Stimulated activated CD8-positive, alpha-beta memory T cell treated with anti-CD3 and anti-CD28 coated beads, Interleukin-2, amount 100 ng/mL, for 1 hour (primary cell): ENCODE measurements at places on chromosomes 3 and 15.

GRCh38 chr3:97960551-97960950, 11.7 kb downstream of the RIOX2 start:
- no peak for DNase-seq

GRCh38 chr3:112973325-112974177, 1.4 kb downstream of the CD200R1 start:
- DNase-seq = no peak

DNA sequence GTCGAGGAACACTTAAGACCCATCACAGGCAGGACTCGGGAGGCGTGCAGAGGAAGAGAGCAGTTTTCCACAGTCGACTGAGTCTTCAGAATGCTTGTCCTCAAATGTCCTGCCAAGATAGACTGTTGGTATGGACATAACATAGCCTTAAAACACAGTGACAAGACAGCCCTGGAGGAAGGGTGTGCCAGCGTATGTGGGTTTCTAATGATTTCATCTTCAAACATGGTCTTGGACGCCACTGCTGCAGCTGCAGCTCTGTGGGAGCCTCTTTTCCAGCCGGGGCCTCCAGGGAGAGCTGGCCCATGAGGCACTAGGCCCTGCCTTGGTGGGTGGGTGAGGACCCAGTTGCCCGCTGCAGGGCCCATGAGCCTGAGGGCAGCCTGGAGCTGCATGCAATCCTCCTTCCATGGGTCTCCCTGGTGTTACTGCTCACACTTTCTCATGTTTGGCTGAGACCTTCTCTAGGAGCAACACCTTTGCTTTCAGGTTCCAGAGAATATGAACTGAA, 198.6 kb downstream of the KLF13 start:
- DNase-seq = no peak

DNA sequence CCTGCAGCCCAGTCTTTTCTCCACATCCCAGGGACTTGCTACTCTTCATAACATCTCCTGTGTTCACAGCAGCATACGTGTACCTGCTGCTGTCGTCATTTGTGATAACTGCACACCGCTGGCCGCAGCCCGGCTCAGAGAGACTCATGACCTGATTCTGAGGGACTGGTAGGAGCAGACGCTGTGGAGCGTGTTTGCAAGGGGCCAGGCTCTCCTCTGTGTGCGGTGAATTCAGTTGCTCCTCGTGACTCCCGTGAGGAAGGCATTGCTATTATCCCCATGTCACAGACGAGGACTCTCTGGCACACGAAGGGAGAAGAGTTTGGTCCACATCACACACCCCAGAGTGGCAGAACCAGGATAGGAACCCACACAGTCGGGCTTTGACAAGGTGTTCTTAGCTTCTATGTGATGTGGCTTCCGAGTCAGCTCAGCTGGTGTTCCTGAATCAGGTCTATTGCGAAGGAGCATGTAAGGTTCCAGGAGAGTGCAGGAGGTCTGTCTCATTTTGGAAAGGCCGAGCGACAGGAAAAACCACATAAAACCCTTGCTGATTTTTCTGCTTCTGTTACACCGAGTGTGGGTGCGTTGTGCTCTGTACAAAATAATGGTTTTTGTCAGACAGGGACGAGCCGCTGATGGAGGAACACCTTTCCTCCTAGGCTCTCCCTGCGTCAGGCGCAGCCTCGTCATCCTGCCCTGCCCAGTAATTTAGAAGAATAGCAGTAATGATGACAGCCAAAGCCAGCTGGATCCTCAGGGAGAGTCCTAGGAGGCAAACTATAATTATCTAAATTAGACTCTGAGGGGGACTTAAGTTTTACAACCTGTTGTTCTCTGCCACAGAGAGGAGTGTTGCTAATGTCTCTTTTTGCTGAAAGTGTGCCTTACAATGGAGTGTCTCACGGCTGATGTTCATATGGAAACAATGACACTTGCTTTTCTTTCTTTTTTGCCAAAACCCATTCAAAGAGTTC, 157.5 kb upstream of the RGMA start:
- DNase-seq = no peak
